Kidney (tissue), 22 donors: ENCODE measurements at places on chromosomes 6 and 20.
A peak's percentile ranks its signal among the peaks of the same experiment; 100 is the strongest.

DNA sequence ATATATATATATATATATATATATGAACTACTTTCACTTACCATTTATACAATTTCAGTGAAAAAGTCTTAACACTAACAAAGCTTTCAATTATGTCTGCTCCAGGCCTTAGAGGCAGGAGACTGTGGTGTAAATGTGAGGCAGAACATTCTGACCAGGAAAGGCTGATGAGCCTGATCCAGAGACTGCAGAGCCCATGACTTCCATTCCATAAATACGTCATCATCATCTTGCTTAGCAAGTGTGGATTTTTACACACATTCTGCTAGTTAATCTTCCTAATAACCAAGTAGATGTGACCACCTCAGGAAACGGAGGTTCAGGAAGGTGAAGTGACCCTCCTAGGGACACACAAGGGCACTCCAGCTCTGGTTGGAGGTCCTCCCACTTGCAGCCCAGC, 14.9 kb downstream of the TRERF1 start:
- no peak for DNase-seq

DNA sequence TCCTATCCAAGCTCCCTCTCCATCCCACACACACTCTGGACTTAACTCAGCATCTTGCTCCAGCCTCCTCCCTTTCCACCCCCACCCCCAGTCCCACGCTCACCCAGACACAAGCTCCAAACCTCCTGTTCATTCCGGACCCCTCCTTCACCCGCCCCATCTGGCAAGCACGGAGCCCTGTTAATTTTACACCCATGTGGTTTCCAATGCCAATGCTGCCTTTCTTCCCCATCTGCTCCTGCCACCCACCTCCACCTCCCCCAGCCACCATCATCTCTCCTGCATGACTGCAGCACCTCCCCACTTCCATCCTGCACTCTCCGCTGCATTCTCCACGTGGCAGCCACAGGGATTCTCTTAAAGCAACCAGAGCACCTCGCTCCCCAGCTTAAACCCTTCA, 9.9 kb upstream of the CDK5RAP1 start:
- no peak for DNase-seq

- DNase-seq, result no peak
These were observed 81.1 kb downstream of the CD40 start for GRCh38 chr20:46199198-46199597.

DNA sequence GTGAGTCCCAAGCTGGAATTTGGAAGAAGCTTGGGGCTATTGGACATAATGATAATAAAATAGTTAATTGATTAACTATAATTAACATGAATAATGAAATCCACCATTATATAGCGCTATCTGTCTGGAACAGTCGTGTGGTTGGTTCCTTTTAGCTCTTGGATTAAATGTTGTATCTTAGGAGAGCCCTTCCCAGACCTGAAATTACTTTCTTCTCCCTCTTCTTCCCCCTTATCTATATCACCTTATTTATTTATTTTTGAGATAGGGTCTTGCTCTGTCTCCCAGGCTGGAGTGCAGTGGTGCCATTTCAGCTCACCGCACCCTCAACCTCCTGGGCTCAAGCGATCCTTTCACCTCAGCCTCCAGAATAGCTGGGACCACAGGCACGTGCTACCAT, 64.6 kb downstream of the NCOA3 start:
- DNase-seq, result no peak

DNA sequence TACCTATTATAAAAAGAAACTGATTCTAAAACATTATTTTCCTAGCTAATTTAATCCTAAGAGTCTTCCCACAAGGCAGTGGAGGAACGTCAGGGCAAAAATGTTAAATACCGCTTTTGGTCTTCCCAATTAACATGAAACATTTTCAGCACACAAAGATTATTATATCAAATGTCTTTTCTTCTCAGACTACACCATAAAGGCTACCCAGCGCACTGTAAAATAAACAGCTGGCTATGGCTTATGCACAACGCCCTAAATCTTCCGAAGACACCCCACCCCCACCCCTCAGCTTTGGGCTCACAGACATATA, 1.0 kb downstream of the NUDT3 start:
- DNase-seq, result no peak

GRCh38 chr20:23438661-23439060, 824 bp upstream of the CSTL1 start:
- DNase-seq, result no peak

DNA sequence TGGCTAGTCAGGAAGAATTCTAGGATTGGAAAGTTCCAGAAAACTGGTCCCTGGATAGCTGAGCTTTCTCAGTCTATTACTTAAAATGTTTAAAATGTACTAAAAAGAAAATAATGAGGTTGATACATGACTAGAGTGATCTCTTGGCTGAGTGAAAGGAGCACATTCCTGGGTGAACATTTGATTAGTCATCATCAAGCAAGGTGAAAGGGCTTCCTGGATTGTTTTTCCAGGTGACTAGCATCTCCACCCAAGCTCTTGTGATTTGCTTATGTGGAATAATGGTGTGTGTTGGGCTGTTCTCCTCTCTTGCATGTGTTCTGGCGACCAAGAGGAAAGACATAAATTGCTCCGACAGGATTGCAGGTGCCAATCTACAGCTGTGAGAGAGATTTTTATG, 42.9 kb downstream of the PKIB start:
- no peak for DNase-seq

DNA sequence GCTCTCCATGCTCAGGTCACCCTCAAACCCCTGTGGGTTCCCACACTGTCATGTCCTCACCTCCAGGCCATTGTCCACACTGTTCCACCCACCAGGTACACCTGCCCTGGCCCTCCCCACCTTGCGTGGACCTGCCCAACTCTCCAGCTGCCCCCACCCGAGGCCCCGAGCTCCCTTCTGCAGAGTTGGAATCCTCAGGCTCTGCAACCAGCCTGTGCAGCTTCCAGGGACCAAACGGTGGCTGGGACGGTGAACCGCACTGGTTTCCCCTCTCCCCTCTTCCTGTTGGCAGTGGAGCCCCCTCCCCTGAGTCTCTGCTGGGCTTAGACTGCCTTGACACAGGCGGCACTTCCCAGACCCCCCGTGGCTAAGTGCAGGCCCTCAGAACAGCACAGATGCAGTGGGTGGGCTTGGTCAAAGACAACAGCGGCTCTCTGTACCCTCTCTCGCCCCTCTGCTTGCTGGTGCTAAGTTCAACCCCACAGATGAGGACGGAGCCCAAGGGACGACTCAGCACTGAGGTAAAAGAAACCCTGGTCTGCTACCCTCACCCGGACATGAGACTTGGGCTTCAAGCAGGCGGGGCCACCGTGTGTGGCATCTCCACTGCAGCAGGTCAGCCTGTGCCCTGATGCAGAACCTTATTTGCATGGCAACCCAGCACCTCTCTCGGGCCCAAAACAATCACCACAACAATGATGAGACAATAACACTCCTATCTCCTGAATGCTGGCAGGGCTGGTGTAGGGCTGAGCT, 11.0 kb downstream of the ZBP1 start:
- DNase-seq, result peak; percentile 27

- DNase-seq, result peak; percentile 89
These were observed 10.7 kb downstream of the TUBB start for GRCh38 chr6:30730601-30731435.

GRCh38 chr6:167113935-167114910, 8.7 kb upstream of the CCR6 start:
- DNase-seq, result peak; percentile 64

DNA sequence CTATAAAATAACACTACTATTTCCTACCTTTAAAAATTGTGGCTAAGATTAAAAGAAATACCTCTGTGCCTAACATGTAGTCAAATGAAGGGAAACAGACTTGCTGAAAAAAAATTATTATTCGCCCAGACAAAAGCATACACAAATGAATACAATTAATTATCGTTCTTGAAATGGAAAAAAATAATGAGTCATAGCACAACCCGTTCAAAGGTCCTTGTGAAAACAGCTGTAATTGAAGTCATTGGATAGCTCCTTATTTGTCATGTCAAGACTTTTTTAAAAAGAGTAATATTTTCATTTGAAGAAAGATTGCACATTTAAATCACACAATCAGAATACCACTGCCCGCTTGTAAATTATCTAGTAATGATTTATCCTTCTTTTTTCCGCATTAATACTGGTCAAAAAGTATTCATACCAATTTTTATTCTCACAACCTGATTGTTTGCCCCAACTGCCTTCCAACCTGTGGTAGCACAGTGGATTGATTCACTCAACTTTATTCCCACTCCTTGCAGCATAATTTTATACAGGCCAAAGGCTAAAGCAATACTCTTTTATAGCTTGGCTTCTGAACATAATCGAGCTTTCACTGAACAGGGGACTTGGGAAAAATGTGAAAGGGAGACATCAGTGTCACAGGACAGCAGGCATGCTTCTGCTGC, 655.2 kb upstream of the MAP3K7 start:
- no peak for DNase-seq

DNA sequence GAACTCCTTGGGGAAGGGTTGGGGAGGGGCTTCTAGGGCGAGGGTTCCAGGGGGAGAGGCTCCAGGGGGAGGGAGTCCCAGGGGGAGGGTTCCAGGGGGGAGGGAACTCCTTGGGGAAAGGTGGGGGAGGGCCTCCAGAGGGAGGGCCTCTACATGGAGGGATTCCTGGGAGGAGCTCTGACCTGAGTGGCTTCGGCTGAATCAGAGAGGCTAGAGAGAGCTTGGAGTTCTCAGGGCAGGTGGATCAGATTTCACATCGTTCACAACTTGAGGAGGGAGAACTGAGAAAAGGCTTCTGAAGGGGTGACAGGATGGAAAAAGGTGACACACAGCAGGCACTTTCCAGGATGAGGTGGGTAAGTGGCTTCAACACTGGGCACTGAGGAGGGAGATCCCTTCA, 49.1 kb downstream of the DAAM2 start:
- no peak for DNase-seq
